SJSA1 (cell line): ENCODE measurements at places on chromosomes 16 and 17. TPM values are rescaled to one million over a fixed set of nuclear protein-coding genes. Genes with fewer than 3 reads are reported as not detected.

The SUPT6H gene
- 25.9 and 39.3 TPM in 2 replicates for total RNA-seq

The KRTAP3-2 gene
- not detected in 2 replicates for total RNA-seq

- no peak for DNase-seq
Measured at GRCh38 chr16:69495821-69496220, 69.9 kb upstream of the NFAT5 start.

DNA sequence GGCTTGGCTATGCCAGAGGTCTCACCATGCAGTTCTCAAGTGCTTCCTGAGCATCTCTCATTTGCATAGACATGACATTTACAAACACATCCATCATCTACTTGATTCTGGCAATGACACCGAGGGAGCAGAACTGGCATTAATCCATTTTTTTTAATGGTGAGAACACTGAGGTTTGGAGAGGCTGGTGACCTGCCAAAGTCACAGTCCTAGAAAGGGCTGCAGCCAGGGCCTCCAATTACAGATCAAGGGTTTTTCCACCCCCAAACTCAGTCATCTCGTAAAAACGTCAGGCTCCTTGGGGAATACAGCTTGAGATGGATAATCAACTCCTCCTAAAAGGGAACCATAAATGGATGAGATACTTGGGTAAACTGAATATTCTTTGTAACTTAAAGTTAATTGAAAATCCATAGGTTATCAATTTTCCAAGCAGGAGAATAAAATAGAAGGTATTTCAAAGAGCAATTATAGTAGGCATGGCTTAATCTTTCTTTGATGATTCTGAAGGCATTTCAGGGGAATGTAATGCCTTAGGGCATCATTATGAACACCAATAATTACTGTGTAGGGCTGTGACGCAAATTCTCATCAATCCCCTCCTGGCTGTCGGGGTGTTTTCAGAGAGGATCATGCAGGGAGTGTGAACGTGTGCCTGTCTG is 9.4 kb upstream of the MEOX1 start:
- no peak for DNase-seq

GRCh38 chr17:59695945-59696681 is 11.1 kb downstream of the PTRH2 start:
- DNase-seq, result no peak
